ENCODE measurements at places on chromosomes 5 and 9.

DNA sequence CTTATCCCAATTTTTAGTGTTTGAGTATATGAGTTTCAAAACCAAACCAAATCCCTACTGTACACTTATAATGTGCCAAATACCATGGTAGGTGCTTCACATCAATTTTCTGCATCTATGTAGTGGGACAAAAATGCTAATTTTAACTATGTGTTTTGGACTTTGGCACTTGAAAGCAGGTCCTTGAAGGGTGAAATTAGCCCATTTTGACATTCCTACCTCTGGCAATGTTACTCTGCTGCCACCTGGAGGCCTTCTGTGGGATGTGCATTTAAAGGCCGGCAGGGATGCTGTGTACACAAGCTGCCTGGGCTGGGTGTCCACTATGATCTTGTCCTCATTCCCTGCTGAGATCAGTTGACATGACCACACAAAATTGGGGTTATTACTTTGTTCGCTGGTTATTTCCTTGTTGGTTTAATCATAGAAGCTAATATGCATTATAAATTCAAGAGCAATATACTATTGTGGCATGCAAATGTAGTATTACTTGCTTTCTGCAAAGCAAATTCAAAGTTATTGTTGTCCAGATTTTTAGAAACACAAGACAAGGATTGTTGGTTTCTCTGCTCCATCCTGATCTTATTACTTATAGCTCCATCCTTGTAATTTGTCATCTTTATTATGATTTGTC, 166.8 kb downstream of the ARHGEF28 start:
- peaks cover 19% of the 10 kb centered on the region for H3K27me3 ChIP-seq
- H3K36me3 ChIP-seq = no peaks in the 10 kb centered on the region
- no peak overlapping the region for H3K4me3 ChIP-seq

DNA sequence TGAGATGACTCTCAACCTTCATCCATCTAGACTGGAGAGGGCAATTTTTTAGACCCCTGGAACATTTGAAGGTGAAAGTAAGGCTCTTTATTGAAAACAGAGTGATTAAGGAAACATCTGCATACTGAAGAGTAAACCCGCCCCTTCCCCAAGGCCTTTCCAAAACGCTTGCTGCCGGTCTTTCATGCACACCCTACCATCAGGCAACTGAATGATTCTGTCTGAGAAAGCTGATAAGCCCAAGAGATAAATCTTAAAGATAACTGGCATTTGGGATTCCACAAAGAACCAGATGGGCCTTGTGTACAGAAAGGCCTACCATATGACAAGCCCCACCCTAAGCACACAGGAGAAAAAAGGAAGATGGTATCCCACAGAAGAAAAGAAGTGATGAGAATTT, 54.4 kb upstream of the PIK3R1 start:
- no peaks in the 10 kb centered on the region for H3K27me3 ChIP-seq
- no peak for DNase-seq
- H3K27ac ChIP-seq = no peak overlapping the region
- H3K4me3 ChIP-seq = no peak overlapping the region
- H3K36me3 ChIP-seq = peaks cover 6% of the 10 kb centered on the region

- no peak overlapping the region for H3K4me3 ChIP-seq
- no peaks in the 10 kb centered on the region for H3K27me3 ChIP-seq
- no peak for DNase-seq
- H3K4me1 ChIP-seq = no peaks in the 10 kb centered on the region
- H3K36me3 ChIP-seq = peaks cover 53% of the 10 kb centered on the region
Observed at GRCh38 chr5:149498724-149499336, 52.4 kb downstream of the CSNK1A1 start.

DNA sequence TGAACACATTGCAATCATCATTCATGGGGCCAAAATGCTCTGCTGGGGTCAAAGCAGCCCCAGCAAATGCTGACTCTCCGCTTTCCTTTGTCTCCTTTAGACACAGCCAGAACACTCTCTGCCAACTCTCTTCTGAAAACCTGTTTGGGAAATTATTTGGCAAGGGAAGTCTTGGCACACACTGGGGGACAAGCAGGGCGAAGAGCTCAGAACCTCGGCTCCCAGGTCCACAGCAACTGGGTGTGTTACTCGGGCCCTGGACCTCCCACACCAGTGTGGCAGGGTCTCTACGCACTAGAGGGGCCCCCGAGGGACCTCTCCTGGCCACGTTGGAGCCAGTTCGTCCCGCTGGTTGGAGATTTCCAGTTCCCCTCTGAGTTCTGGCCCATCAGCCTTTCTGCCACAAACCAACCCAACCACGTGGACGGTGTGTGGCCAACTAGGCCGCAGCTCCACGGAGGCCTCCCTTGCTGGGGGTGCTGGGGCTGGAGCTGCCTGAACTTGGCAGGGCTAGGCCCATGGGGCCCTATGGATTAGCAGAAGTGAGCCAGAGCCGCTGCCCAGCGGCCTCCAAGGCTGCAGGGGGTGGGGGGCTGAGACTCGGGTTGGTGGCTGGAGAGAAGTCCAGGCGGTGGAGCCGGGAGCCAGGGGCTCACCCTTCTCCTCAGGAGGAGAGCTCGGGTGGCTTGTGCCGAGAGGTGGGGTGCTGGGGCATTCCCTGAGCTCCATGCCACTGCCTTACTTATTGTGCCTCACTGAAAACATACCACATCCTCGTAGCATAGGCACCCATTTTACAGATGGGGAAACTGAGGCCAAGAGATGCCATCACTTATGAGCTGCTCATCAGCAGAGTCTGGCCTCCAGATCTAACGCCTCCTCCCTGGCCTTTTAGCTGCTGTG, 46.8 kb upstream of the RNU6ATAC start:
- no peak overlapping the region for H3K27ac ChIP-seq
- peaks cover 2% of the 10 kb centered on the region for H3K27me3 ChIP-seq
- no peaks in the 10 kb centered on the region for H3K36me3 ChIP-seq
- peaks cover 64% of the 10 kb centered on the region for H3K4me1 ChIP-seq
- DNase-seq = no peak

DNA sequence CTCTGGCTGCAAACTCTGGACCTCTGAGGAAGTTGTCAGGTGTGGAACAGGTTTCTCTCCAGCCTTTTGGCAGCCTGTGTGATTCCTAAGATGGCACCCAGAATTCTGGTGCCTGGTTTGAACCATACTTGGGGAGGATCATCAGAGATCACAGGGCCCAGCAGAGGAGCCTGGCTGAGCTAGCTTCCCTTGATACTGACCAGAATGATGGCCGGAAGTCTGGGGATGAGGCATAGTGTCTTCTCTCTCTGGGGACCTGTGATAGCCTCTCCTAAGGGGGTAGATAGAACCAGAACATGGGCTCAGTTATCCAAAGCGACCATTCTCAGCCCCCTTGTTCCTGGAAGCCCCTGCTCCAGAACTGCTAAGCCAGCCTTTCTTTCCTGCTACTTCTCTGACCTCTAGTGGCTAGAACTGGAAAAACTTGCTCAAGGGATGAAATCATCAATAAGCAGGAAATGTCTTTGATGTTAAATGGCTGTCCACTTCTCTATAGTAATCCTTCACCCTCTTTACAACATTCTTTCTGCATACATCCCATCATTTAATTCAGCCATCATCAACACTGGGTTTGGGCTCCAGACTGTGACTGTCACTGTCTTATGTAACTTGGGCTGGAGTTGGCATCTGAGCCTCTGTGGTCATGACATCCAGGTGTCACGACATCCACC, 55.1 kb downstream of the C9orf152 start:
- H3K27me3 ChIP-seq = no peaks in the 10 kb centered on the region

Measured in nephron progenitor cell (in vitro differentiated cells).